NCI-H1417 (cell line): ENCODE measurements at places on chromosomes 12 and 14.
A peak's percentile ranks its signal among the peaks of the same experiment; 100 is the strongest.

GRCh38 chr14:101873991-101874390 lies 90.4 kb upstream of the DYNC1H1 start:
- DNase-seq: no peak

DNA sequence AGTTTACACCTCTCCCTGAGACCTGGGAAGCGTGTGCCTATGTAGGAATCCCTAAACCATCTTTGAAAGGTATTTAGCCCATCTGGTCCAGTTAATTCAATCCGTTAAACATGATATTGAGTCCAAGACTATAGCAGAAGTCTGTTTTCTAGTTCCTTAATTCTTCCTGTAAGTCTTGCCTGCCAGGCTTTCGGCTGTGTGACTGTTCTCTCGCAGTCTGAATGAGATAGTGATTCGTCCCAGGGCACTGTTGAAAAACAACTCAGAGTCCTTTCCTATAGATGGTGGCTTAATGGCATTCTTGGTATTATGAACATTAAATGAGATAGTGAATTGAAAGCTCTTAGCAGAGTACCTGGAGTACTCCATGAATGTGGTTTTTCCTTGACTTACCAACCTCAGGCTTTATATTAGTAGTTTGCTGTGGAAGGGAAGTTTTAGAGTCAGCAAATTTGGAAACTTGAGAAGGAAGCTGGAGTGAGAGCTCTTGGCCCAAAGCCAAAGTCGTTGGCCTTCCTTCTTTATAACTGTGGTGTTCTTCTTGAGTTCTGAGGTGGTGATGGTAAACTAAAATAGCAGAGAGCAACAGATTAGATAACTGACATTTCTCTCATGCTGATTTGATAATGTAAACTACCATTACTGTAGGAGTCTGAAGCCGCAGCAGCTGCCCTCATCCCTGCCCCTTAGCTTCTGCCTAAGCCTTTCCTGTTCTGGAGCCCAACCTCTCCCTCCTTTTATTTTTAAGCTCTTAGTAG lies 76.5 kb downstream of the TGFB3 start:
- DNase-seq: no peak

DNA sequence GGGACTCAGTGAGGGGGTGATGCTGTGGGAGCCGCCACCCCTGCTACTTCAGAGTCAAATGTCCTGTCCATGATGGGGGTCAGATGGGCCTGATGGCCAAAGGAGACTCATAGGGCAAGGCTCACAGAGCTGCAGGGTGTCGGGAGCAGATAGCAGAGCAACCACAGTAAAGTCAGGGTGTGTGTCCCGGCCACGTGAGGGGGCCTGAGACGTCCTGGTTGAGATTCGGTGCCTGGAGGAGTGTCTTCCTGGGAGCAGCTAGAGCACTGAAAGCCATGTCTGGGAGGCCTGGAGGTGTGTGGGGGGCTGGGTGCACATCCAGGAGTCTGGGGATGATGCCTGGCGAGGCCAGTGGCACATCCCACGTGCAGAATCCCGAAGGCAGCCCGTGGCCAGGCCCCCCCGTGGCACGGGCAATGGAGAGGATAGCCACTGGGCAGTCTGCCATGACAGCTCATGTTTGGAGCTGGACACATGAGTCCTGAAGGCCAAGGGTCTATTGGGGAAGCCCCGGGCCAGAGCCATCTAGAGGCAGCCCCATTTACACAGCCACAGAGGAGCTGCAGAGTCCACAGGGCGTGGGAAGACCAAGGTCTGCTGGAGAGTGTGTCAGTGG lies 308.0 kb upstream of the SFSWAP start:
- DNase-seq: no peak

DNA sequence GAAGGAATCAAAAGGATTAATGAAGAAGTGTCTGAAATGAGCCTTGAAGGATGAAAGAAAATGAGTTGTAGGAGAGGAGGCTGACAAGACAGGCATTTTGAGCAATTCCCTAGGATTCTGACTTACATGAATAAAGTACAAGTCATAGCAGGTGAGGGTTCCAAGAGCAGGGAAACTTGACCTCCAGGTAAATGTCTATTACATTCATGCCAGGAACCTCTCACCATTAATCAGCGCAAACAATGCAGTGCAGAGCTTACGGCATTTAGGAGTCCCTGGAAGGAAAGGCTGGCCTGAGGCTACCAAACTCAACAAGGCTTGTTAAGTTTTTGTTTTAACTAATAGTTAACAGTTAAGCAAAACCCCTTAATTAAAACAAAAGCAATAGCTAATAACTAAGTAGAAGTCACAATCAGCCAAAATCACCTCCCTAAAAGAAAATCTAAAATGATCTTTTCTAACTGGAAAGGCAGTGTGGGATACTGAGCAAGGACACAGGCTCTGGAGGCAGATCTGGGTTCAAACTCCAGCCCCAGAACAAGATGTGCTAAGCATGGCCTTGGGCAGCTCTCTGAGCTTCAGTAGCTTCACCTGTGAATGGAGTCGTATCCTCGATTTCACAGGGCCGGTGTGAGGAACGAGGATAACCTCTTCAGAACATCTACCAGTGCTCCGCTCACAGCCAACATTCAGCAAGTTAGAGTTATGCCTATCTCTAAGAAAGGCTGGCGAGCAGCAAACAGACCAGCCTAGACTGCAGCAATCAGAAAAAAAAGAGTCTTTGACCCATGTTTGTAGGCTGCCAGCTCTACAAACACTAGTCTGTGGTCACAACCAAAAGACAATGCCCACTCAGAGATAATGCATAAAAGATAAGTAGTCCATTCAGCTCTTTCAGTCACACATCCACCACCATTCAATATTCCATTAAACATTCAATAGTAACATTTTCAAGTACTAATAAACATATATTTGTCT lies 16.9 kb downstream of the PPTC7 start:
- peak; percentile 51 for DNase-seq

DNA sequence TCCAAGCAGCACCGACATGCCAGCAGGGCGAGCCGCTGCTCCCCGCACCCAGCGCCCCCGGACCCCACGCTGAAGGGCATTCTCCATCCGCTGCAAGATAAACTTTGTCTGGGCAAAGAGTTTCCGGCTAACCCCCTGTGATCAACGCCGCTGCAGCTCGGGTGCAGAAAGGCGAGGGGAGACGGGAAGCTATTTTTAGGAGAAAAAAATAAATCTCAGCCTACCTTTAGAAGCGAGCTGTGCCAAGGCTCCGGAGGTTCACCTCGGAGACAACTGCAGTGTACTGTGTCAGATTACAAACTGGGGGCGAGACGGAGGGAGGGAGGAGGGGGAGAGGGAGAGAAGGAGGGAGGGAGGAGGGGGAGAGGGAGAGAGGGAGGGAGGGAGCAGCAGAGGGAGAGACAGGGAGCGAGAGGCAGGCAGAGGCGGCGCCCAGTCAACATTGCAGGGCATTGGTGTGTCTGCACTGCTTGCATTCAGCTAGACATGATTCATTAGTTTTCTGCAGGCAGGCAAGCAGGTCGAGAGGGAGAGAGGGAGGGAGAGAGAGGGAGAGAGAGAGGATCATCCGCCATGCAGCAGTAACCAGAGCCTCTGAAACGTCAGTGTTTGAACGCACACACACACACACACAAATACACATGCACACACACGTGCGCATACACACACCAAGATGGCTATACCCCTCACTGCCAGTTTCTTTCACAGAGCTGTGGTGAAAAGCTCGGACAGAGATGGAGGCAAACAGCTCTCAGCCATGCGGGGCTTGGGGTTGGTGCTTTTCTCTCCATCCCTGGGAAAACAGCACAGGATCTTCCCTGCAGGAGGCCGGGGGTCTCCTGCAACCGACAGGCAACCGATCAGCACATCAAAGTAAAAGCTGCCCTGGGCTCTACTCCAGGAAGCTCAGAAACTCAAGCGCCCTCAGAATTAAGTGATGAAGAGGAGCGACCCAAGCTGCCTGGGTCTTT lies at the start of gene RIMBP2:
RIMBP2 (minus strand) TSS at position 302 of the 971 bp plus-strand sequence. CDS start 237,286 bp downstream, outside the sequence.
- DNase-seq: peak; percentile 91

GRCh38 chr12:111420494-111420893 lies 14.8 kb downstream of the SH2B3 start:
- DNase-seq: no peak

- no peak for DNase-seq
Measured at GRCh38 chr12:100207311-100207710, 6.7 kb downstream of the ACTR6 start.

GRCh38 chr14:22781301-22781991 lies 15.0 kb downstream of the OXA1L start:
- DNase-seq: no peak

GRCh38 chr14:23529016-23529415 lies 22.5 kb downstream of the ZFHX2 start:
- DNase-seq: no peak

DNA sequence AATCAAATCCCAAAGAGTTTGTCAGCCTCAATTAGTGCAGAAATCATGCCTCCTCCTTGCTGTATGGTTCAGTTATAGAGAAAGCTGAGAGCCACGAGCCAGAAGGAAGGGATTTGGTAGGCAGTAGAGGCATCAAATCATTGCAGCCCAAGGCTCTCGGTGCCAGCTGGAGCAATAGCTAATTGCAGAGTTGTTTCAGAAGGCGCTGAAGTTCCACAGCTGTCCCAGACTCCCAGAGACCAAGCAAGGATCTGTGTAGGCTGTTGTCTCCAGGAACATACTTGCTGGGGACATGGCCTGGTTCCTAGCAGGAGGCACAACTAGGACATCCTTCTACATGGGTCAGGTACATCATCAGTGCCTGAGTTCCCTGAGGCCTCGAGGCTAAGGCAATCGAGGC lies 80.4 kb upstream of the WSCD2 start:
- DNase-seq: no peak

GRCh38 chr14:73491256-73492042 lies 716 bp downstream of the RIOX1 start:
- DNase-seq: peak; percentile 85

GRCh38 chr14:97977651-97978261 lies 1180.6 kb downstream of the VRK1 start:
- no peak for DNase-seq

- DNase-seq: no peak
Measured at GRCh38 chr12:52971679-52972329, 22.9 kb downstream of the KRT18 start.

DNA sequence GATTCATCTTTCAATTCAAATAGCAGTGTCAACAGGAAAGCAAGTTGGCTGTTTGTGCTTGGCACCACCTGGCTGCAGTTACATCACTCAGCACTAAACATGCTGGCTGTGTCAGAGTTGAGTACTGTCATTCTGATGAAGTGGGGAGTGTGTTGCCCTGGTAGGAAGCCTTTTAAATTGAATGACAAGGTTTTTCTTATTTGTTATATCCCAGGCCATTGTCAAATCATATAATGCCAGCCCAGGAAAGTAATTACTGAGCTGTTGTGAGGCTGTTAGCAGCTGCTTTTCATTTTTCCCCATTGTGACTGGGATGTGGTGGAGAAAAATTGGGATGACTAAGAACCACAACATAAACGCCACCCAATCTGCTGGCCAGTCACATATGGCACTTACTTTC lies 106.5 kb upstream of the PRKD1 start:
- DNase-seq: peak; percentile 64

DNA sequence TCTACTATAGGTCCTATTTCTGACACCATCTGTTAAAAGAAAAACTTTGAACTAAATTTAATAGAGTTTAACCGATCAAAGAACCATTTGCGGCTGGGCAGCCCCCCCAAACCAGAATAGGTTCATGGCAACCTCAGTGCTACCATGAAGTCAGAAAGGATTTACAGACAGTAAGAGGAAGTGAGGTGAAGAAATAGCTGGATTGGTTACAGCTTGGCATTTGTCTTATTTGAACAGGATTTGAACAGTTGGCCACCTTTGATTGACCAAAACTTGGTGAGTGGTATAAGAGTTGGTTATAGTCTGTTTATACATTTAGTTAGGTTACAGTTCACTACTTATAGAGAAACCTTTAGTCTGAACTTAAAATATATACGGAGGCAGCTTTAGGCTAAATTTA lies 88.9 kb downstream of the TXNDC16 start:
- no peak for DNase-seq

DNA sequence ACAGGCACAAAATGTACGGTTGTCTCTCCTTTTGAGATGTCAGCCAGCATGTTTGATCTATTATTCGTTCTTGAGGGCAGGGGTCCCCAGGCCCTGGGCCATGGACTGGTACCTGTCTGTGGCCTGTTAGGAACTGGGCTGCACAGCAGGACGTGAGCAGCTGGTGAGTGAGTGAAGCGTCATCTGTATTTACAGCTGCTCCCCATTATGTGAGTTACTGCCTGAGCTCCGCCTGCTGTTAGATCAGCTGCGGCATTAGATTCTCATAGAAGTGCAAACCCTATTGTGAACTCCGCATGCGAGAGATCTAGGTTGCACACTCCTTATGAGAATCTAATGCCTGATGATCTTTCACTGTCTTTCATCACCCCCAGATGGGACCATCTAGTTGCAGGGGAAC lies 41.4 kb upstream of the SCN8A start:
- DNase-seq: no peak

DNA sequence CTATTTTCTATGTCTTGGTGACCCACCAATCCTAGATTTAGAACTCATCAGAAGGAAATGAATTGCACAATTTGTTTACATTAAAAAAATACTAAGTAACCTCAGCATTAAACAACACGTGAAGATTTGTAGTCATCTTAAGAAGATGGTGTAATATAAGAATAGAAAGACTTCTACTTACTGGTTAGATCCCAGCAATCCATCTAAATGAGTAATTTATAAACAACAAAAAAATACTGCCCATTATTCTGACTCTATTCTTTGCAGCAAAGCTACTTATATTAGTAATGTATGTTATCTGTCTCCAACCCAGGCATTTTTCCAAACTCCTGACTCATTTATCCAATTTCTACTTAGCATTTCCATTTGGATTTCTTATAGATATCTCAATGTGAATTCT lies 67.8 kb downstream of the CD163L1 start:
- DNase-seq: no peak
